T-helper 1 cell treated with Interleukin-12 subunit alpha and Interleukin-12 subunit beta and Interleukin-4 antibody, amounts not matched to agents 30 ng/mL and 1 ng/mL, for 36 hours (primary cell): ENCODE measurements at places on chromosomes 12 and 14. TPM values are rescaled to one million over a fixed set of nuclear protein-coding genes. Genes with fewer than 3 reads are reported as not detected.

CCDC197 gene
- 0.15 TPM in 1 of 2 replicates, not detected in the other for total RNA-seq

PDE3A gene
- total RNA-seq: not detected in 2 replicates

FAM181A gene
- not detected in 2 replicates for total RNA-seq

CCDC196 gene
- not detected in 2 replicates for total RNA-seq

B3GNT4 gene
- total RNA-seq: 0.12 and 0.32 TPM in 2 replicates
